ENCODE measurements at places on chromosomes 12 and 14.

GRCh38 chr14:21768116-21768874, 94.7 kb upstream of the OR4E1 start:
- DNase-seq, result no peak

GRCh38 chr12:30003321-30003720, 219.6 kb upstream of the TMTC1 start:
- no peak for DNase-seq

- DNase-seq, result no peak
Measured at GRCh38 chr14:23942587-23942986, 11.0 kb upstream of the DHRS4 start.

- no peak for DNase-seq
Measured at GRCh38 chr12:22625762-22626294, 857 bp downstream of the ETNK1 start.

- DNase-seq, result no peak
Measured at GRCh38 chr12:27284751-27285150, 40.7 kb downstream of the STK38L start.

GRCh38 chr14:50447461-50447860, 50.8 kb upstream of the CDKL1 start:
- DNase-seq, result no peak

DNA sequence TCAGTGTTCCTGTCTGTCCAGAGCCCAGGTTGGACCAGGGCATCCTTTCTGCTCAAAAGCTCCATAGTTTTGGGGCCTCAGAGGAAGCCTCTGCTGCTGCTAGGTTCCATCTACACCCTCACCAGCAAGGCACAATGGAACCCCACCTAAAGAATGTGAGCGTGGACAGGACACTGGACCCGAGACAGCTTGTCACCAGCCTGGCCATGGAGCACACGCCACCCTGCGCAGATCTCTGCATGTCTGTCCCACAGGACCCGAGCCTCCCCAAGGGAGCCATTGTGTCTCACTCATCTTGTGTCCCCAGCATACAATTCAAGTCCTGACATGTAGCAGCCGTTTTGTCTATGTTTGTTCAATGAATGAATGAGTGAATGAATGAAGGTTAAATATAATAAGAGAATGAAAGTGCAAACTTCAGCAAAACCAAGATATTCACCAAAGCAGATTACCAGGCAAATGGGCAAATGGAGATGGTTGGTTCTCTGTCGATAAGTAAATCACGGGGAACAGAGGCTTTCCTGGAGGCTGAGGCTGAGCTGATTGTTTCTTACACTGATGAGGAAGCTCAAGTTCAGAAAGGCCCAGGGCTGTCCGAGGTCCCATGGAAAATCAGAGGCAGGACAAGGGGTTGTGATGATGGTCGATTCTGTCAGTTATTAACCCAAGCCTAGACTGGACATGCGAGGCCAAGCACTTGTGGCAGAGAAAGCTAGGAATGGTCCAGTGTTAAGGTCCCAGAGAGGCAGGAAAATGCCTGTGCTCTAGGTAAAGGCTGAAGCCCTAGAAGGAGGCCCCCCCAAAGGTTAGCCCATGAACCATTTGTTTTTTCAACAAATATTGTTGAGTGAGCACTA, 27.0 kb downstream of the SERPINA3 start:
- DNase-seq, result no peak

- no peak for DNase-seq
Measured at GRCh38 chr14:20866963-20867362, 24.2 kb upstream of the RNASE3 start.

DNA sequence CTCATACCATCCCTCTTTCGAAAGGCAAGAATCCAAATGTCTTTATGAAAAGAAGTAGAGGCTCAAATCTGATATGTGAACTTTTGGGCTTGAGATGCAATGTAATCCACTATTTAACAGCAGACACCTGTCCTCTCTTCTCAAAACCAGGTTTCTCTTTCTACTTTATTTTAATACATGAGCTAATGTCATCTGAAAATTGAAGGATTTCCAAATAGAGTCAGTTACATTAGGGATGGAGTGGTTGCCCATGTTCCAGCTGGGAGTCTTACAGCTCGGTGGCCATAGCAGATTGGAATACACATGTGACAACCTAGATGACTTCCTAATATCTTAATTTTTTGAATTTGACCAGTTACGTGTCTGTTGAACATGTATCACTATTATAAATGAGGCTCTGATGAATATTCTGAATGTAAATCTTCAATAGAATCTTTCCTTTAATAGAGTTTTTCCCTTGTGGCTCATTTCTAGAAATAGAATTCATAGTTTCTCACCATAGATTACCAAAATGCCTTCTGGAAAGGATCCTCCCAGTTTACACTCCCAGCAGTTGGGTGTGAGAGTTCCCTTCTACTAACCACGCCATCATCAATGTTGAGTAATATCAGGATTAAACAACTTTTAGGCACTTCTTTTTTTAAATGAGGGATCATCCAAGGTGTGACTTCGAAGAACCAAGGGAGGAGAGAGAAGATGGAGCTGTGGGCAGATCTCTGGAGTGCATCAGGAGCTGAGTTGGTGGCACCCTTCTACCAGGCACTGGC, 49.2 kb downstream of the GPR135 start:
- DNase-seq, result no peak

DNA sequence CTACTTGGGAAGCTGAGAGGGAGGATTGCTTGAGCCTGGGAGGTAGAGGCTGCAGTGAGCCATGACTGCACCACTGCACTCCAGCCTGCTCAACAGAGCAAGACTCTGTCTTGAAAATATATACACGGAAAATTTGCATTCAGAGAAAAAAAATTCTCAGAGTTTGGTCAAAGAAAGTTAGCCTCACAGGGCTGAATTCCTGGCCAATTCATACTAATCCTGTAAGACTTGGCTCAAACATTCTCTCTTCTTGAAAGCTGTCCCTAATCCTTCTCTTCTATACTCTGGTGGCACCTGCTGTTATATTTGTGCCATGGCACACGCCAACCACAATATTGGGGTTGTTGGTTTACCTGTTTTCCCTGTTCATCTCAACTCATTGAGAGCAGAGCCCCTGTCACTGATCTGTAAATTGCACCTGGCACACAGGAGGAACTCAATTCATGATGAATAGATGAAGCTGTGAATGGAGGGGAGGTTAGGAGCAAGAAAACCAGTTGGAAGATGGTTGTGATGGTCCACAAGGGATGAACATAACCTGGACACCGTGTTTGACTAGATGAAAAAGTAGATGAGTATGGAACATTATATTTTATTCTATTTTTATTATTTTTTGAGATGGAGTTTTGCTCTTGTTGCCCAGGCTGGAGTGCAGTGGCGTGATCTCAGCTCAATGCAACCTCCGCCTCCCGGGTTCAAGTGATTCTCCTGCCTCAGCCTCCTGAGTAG, 36.8 kb upstream of the SPTSSA start:
- no peak for DNase-seq

- DNase-seq, result no peak
Measured at GRCh38 chr12:95116341-95116740, 42.9 kb upstream of the NR2C1 start.

DNA sequence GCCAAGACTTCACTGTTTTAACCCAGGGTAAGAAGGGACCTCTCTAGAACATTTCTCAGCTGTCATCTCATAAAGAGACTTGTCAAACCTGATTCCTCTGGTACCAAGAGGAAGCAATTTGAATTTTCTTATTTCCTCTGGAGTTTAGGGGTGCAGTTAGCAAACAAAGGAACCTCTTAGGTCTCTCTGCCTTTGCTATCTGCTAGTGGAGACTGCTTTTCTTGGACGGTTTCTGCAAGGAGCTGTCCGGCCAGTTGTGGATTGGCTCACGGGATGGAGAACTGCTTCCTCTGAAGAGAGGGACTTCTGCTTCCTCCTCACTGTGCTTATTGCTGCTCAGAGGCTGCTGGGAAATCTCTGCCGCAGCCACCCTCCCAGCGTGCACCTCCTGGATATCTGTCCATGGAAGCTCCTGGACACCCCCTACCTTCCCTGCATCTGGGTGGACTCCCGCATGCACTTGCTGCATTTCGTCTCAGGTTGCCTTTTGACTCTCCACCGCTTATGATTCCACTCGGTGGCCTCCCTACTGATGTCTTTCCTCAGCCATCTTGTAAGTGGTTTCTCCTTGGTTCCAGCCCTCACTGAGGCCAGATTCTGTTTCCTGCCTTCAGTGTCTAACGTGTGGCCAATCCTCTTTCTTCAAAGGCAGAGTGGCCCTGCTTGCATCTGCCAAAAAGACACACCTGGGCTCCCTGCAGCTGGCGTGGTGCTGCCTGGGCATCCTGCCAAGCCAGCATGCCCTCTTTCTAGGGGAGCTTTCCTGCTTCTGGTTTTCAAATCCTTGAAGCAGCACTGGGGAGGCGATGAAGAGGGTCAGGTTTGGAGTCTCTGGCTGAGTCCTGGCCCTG, 187.3 kb downstream of the CHST11 start:
- DNase-seq, result no peak

DNA sequence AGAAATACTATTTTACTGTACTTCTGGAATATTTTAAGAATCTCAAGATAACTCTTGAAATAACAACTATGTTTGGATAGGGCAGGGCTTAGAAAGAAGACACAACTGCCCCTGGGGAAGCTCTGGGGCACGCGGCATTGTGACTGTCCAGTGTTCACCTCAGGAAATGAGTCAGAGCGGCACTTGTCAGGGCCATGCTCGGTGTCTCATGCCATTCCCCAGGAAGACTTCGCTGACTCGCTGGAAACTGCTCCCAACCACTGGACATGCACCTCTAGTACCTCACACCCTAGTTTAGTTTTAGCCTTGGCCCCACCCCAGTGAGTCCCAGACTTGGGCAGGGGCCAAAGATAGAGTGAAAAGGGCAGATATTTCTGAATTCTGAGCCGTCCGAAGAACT, 192.0 kb downstream of the TTC7B start:
- no peak for DNase-seq

DNA sequence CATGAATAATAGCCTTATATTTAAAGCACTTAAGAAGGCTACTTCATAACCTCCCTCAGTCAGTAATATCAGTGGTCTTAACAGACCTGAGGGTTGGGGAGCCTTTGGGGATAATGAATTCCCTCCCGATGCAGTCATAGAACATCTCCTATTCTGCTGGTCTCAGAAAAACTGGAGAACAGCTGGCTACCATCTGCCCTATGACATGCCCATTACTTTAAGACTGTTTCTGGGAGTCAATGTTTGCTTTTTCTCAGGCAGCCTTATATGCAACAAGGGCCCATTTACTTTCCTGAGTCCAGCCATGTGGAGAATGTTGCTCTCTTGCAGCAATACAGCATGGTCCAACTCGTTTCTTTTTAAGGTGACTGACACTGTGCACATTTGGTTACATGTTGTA, 161.7 kb upstream of the PARP11 start:
- DNase-seq, result no peak

DNA sequence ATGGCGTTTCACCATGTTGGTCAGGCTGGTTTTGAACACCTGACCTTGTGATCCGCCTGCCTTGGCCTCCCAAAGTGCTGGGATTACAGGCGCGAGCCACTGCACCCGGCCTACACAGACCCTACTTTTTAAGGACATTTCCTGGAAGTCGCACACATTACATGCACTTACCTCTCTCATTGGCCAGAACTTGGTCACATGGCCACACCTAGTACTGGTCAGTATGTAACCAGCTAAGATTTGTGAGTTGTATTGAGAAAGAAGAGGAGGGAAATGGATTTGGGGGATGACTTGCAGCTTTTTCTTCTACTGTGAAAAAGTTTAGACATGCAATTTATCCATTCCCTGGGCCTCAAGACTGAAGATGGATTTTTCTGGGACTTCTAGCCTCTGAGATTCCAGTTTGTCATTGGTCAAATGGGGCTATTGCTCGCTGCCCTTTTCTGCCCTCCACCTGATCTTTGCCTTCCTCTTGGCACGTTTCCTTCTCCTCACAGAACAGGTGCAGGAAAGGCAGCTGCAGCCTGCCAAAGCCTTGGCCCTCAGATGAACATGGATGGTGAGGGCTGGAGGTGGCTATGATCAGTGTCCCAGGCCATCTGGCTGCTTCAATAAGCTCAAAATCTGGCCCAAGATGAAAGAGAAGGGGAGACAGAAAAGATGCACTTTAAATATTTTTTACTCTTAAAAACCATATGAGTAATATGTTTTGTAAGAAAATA, 7.1 kb upstream of the ZDHHC22 start:
- no peak for DNase-seq

- DNase-seq, result no peak
Measured at GRCh38 chr14:22822016-22822570, 6.9 kb upstream of the SLC7A7 start.

GRCh38 chr14:105999361-106000028, 473.1 kb downstream of the TMEM121 start:
- peak; percentile 31 for DNase-seq

- DNase-seq, result no peak
Measured at GRCh38 chr14:47785058-47785457, 109.7 kb upstream of the MDGA2 start.

- DNase-seq, result no peak
Measured at GRCh38 chr14:58488550-58488949, 61.0 kb downstream of the KIAA0586 start.

- no peak for DNase-seq
Measured at GRCh38 chr14:71244341-71244740, 337.1 kb downstream of the PCNX1 start.

GRCh38 chr12:94622475-94622874, 27.9 kb downstream of the TMCC3 start:
- no peak for DNase-seq

DNA sequence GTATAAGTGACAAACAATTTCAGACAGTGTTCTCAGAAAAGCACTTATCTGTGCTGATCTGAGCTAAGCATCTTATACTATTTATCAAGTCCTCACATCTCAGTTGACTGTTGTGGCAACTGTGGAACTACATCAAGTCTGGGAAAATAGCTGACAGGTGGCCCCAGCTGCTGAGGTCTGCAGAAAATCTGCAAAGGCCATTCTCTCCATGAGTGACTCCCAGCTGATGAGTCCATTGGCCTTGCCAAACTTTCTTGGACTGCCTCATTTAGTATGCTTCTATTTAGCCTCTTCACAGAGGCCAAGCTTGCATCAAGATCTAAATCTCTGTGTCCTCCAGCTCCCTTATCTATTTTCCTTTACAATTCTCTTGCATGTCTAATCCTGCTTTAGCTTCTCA, 174.5 kb upstream of the RBM19 start:
- DNase-seq, result no peak

- DNase-seq, result no peak
Measured at GRCh38 chr12:91400271-91400670, 217.7 kb upstream of the DCN start.

DNA sequence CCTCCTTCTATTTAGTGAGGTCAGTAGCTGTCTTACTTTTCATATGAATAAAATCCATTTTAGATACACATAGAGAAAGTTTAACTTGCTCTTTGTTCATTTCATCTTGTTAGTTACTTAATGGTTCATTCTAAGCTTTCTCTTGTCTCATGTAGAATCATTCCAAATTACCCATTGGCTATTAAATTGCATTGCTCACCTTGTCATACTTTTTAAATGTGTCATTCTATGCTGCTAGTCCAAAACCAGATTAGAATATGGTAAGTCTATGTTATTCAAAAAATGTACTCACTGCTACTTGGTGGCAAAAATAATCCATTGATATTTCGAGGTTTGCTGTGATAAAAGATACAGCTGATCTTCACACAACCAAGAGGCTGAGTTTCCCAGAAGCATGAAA, 3.0 kb downstream of the C12orf50 start:
- DNase-seq, result no peak

GRCh38 chr14:60647081-60647836, 2.0 kb downstream of the SIX1 start:
- DNase-seq, result no peak

All from stimulated activated CD8-positive, alpha-beta memory T cell treated with anti-CD3 and anti-CD28 coated beads, Interleukin-15, amount 100 ng/mL, for 24 hours (primary cell).